ENCODE measurements at places on chromosomes 2 and 18.

DNA sequence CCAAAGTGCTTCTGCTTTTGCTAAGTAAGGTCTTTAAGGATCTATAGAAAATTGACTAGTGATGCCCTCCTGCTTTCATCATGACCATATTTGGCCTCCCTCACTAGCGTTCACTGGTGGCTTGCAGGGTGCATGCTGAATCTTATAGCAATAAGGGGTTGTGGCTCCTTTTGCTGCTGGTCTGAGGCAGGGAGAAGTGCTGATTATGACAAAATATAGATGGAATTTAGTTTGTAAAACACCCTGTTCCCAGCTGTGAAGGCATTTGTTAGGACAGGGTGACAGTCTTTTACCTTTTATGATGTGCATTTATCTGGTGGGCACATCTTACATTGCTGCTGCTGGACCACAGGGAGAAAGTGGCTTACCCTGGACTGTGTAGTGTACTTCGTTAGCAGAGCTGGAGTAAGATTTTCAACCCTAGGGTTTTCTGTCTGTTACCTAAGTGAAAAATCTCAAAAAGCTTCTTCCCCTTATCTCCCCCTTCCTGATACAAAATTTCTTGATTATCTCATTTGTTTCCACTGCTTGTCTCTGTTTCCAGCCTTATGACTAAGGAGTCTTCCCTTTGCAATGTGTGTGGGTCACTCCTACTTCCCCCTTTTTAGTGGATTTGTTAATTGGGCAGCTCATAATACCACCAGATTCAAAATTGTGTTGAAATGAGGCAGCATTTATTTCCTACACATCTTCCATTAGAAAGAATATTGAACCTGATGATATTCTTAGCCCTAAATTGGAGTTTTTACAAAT, 21.2 kb upstream of the RPL37A start:
- DNase-seq, result no peak

- DNase-seq, result no peak
These were observed 30.0 kb downstream of the EN1 start for GRCh38 chr2:118817469-118817868.

GRCh38 chr2:239889641-239890121, 135.5 kb downstream of the NDUFA10 start:
- DNase-seq, result peak; percentile 73

GRCh38 chr2:120441744-120442471, 96.0 kb downstream of the INHBB start:
- peak; percentile 77 for DNase-seq

DNA sequence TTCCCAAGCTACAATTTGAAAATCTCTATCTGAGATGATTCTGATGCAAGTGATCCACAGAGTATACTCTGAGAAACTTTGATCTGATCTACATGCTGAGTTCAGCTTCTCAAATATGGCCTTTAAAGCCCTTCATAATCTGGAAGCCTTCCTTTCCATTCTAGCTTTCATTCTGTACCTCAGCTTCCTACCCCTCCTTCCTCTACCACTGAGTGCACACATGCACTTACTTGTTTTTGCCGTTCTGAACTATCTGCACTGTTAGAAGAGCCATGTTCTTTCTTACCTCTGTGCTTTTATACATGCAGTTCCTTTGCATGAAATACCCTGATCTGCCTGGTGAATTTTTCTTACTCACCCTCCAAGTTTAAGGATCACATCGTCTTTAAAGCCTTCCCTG, 25.0 kb downstream of the REL start:
- DNase-seq, result no peak

Measured in Ammon's horn (tissue), 1 donor.